Activated naive CD4-positive, alpha-beta T cell (primary cell): ENCODE measurements at places on chromosomes 7 and 10.

GRCh38 chr7:29609162-29610037 lies 45.8 kb downstream of the PRR15 start:
- no peak for DNase-seq

DNA sequence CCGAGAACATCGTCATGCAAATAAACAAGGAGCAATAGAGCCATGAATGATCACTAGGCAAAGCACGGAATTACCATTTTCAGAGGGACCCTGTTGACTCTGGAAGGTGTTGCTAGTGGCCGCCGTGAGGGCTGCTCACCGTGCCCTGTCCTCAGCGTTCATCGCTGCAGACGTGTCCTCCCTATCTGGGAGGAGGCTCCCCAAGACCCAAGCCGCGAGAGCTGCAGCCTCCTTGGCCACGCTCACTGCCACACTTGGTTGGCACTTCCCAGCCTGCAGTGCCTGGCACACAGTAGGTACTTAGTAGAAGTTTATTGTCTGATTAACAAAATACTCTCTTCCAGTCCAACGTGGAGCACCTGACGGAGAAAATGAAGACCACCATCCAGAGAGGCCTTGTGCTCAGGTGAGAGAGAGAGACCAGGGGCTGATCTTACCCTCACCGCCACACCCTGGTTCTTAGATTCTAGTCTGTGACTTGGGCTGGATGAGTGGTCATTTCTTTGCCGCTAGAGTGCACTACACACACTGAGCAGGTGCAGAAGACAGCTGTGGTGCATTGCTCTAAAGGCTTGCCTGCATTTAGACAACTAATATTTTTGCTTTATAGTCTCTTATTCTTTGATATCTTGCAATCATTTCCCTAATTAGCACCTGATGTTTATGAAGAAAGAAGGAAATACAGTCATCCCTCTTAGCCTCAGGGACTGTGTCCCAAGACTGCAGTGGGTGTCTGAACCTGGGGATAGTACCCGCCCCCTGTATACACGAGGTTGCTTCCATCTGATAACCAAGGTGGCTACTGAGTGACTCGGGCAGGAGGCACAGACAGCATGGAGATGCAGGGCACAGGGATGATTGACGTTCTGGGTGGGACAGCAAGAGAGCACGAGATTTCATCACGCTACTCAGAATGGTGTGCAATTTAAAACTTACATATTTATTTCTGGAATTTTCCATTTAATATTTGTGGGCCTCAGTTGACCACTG lies 40.3 kb downstream of the PITRM1 start:
- no peak for DNase-seq

DNA sequence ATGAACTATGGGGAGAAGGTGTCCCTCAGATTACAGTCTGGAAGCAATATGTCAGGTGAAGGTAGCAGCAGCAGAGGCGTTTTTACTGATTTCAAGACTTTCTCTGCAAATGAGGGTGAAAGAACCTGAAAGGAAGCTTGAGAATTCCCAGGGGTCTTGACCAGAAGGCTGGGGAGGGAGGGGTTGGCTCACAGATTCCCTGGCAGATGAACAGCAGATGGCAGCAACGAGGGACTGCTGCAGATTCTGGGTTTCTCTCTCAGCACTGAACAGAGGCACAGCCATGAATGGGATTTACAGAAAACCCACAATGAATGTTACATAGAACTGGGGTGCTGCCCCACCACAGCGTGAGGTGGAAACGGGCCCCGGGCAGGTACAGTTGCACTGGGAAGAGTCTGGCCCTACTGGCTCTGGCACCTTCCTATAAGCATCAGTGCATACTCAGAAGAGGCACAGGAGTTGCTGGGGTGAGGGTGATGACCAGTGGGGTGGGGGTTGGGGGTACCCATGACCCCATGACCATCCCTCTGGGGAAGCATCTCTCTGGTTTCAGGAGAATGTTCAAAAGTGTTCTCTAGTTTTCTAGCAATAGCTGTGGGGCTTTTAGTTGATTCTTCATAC lies 317.8 kb downstream of the SH2D4B start:
- no peak for DNase-seq

DNA sequence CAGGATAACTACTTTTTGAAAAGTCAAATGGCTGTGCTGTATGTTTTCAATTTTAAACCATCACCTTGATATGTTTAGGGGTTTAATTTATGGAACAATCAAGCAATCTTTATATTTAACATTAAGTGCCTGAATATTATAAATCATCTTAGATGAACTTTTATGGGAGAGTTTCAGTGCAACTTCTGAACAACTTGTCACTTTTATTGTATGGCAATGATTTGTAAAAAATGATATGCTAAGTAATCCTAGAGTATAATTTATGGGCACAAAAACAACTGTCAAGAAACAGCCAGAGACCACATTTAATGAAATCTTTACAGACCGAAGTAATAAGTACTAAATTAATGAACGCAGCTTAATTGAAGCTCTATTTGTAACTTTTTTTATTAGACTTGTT lies 498.9 kb downstream of the PARD3 start:
- no peak for DNase-seq

DNA sequence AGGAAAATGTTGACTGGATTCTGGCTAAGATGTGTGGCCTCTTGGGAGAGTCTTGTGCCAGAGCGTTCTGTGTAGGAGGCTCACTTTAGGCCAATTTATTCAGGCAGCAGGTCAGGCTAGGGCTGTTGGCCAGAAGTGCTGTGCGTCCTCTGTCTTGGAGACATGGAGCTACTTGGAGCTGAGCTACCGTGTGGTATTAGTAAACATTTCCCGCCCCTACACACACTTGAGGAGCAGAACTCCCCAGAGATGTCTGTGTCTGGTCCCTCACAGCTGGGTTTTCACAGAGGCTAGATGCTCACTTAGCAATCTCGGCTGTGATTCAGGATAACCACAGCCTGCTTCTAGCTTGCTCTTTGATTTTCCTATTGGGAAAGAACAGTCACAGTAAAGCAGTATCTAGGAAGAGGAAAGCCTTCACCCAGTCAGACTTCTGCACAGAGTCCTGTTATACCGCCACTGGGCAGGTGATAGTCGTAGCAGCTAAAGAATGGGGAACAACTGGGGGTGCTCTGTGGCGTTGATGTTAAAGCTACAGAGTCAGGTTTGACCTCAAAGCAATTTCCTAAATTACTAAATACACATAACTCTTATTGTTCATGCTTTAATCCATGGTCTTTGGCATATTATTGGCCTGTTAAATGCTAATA lies 86.7 kb downstream of the MDFIC start:
- no peak for DNase-seq

GRCh38 chr7:70525991-70526390 lies 606.0 kb upstream of the GALNT17 start:
- no peak for DNase-seq

- no peak for DNase-seq
Measured at GRCh38 chr10:119129721-119130120, 25.8 kb downstream of the DENND10 start.

DNA sequence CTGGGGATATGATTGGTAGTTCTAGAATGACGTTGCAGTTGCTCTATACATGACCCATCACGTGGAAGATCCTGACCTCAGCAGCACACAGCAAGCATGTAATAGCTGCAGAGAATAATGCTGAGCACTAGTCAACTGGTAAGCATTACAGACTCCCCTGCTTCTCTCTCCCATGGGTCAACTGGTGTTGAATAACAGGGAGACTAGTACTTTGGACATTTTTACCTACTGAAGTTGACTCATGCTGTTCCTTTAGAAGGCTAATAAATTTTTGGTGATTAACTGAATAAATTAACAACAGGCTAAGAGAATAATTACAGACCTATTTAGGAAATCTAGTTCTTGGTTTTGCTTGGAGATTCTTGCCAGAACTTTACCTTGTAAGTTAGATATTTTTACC lies 234.1 kb downstream of the AUTS2 start:
- DNase-seq = no peak
